ENCODE measurements at places on chromosomes 4 and X.

DNA sequence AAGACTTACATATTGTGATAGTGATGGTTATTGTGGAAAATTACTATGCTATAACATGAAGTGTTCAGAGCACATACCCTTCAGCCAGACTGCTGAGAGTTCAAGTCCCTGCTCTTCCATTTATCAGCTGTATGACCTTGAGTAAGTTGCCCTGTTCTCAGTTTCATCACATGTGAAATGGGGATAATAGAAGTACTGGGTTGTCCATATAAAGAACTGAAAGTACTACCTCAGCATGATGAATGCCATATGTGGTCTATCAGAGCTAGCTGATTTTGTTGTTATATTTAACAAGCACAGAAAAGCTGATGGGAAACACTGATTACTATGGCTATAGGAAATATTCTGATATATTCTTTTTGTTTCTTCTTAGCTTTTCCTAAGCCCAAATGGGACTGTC is 115.6 kb downstream of the REPS2 start:
- DNase-seq, result no peak

DNA sequence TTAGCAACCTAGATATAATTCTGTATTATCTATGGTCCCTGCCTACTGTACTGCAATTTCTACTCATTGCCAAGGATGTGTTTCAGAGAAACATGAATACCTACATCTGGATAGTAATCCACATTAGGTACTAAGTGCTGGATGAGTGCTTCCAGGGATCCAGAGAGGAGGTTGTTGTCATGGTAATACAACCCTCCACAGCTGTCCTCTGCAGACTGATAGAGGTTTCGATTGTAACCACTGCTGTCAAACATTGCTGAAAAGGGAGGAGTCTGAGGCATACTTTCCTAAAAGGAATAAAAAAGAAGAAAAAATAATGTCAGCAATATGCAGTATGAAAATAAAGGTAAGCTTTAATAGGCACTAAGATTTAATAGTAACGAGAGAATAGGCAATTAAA is 12.5 kb downstream of the RASGEF1B start:
- no peak for DNase-seq

DNA sequence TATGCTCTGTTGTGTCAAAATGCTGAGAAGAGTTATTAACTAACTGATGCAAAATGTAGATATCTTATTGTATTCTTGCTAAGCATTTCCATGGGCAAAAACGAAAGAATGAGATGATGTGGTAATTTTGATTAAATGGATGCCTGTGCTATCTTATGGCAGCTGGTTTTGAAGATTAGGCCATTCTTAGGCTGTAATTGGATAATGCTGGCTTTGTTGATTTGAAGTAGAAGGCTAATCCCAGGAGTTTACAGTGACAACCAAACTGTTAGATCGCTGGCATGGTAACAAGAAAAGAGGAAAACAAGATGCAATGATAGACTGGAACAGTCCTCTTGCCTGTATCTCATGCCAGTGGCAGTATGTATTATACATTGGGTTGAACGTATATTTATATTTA is 74.1 kb upstream of the WDR44 start:
- DNase-seq, result peak; percentile 63

DNA sequence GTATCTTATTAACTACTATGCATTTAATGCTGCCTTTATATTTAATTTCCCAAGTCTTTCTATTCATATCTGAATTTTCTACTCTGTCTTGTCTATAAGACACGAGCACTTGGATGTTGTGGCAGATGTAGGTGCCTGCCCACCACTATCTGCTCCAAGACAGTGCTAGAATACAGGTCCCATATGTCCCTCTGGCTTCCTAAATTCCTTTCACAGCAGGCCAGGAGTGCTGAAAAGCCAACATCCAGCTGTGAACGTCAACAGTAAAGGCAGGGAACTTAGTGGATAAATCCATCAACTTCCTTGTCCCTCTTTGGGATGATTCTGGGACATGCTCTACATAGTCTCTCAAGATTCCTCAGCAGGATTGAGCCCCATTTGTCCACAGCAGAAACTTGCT is 245.1 kb upstream of the ETNPPL start:
- no peak for DNase-seq

DNA sequence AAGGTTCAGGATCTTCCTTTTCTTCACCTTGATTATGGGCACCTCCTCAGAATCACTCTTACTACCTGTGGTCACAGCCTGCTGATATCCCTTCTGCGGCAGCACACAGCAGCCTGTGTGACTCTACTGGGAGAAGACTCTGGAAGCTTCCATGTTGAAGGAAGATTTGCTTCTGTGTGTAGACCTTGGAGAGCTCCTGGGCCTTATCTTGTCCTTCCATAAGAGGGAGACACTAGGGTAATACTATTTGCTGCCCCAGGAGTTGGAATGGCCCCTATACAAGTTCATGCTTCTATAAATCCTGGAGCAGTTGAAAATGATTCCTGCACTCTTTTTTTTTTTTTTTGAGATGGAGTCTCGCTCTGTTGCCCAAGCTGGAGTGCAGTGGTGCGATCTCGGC is 10.2 kb upstream of the SUPT20HL1 start:
- DNase-seq, result no peak

DNA sequence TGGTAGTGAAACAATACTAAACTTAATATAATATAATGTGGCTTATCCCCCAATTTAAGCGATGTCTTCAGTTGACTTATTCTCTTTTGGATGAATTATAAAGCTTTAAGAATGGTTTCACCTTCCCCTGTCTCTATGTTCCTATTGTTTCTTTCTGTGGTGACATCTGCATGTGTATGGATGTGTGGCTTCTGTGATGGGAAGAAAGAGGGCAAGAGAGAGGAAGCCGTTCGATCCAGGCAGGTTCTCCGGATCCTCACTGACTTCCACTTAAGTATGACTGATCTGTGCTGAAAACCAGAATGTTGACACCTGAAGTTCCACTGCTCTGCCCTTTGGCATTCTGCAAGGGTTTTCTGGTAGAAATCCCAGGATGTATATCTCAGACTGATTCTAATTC is 1150.8 kb downstream of the STPG2 start:
- DNase-seq, result no peak

DNA sequence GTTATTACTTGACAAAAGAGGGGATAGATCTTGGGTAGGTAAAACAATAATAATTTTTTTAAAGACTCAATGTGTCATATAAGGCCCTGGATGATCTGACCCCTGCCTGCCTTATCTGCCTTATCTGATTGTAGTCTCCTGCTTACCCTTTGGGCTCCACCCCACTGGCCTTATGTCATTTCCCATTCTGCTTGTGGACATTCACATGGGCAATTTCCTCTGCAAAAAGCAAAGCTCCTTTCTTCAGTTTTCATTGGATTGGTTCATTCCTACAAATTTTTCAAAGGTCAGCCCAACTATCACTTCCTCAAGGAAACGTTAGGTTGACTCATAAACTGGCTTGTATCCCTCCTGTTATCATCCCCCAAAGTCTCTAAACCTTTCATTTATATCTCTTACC is 15.7 kb upstream of the TET2 start:
- no peak for DNase-seq

DNA sequence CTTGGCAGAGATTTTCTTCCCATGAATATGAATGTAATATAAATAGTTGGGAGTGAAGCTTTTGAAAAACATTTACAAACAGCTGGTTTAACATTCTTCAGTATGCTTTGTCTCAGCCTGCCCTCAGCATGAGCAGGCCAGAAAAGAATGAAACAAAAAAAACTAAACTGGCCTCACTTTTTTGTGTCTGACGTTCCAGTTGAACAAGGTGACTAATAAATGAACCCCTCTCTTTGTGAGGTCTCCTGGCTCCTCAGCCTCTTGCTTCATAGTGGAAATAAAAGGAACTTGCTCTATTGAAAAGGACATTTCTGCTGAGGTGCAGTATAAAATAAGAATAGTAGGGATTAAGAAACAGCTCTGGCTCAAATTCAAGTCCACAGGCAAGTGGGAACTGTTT is 9.4 kb downstream of the CHST7 start:
- peak; percentile 91 for DNase-seq

- DNase-seq, result no peak
Measured at GRCh38 chr4:112888622-112889021, 160.8 kb upstream of the ANK2 start.

DNA sequence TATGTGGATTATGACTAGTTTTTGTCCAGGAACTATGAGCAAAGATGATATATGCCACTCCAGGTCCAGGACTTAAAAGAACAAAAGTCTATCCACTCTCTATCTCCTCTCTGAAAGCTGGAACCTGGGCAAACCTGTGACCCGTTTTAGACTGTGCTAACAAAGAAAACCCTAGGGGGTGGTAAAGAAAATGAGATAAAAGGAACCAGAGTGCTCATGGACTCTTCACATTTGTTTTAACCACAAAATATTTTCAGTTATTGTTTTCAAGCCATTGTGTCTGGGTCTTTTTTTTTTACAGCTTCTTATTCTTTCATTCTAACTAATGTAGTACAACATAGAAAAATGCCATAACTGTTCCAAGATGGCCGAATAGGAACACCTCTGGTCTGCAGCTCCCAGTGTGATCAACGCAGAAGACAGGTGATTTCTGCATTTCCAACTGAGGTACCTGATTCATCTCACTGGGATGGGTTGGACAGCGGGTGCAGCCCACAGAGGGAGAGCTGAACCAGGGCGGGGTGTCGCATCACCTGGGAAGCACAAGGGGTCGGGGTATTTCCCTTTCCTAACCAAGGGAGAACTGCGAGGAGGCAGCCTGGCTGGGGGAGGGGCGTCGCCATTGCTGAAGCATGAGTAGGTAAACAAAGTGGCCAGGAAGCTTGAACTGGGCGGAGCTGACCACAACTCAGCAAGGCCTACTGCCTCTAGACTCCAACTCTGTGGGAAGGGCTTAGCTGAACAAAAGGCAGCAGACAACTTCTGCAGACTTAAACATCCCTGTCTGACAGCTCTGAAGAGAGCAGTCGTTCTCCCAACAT is 45.1 kb downstream of the CHM start:
- peak; percentile 24 for DNase-seq

GRCh38 chrX:11757719-11758399 is at the start of gene MSL3:
TSS of gene MSL3 (plus strand) at chrX:11758237. CDS start at chrX:11758264, 27 bp downstream.
- peak; percentile 68 for DNase-seq

DNA sequence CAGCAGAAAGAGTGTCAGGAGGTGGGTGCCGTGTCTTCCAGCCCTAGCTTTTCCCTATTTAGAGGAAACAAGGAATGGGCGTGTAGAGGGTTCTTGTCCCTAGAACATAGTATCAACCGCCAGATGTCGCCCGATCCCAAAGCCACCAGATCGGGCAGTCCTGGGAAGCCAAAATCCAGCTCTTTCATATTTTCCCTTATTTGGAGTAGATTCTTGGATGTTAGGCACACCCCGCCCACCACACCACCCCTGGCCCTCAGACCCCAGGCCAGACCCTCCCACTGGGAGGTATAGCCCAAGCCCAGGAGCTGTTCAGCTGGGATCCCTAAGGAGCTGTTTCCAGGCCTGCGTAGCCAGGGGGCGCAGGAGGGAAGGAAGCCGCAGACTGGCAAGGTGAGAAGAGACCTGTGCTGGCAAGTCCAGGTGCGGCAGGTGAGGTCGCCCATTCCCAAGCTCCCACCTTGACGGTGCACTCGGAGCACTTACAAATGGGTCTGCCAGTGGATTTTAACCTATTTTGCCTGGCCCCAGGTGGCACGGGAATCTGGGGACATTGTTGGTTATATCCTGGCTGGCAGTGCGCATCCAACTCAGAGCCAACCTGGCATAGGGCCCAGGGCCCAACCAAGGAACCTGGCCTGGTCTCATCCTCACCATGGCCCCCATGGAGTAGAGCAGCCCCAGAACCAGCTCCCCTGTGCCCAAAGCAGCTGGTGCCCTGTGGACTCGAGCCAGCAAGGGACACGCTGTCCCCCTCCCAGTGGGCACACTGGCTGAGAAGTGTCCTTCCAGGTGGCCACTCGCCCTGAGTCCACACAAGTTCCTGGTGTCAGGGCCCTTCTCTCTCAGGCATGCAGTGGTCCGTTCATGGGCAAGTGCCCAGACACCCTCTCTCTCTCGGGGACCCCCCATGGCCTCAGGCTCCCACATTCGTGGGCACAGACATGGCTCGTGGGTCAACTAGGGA is 811 bp downstream of the FLNA start:
- peak; percentile 84 for DNase-seq

- no peak for DNase-seq
Measured at GRCh38 chrX:39000802-39001201, 199.5 kb downstream of the MID1IP1 start.

DNA sequence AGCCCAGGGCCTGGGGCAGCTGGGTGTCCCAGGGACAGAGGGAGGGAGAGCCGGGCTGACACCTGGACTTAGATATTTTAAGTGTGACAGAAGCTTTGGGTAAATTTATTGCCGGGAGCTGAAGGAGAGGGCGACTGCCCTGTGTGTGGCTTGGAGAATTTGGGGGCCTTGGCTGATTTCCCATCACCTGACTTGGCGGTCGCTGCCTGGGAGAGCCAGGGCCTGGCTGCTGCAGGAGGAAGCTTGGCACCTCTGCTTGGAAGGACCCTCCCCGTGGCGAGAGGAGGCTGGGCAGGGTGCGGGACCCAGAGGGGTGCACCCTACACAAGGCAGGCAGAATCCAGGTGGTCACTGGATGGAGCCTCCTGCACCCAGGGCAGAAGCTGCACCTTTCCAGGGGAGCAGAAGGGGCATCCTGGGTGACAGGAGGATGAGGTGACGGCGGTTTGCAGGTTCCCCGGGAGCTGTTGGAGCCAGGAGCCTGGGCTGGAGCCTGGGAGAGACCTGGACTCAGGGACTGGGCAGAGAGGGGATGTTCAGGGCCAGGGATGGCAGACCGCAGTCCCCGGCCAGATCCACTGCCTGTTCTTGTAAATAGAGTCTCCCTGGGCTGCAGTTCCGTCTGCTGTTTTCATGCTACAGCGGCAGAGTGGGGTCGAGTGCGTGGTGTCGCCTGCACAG is 72.0 kb downstream of the RGS12 start:
- DNase-seq, result no peak

- DNase-seq, result no peak
Measured at GRCh38 chr4:153706519-153706918, 22.4 kb downstream of the TLR2 start.

- DNase-seq, result no peak
Measured at GRCh38 chr4:78683352-78683751, 92.8 kb upstream of the BMP2K start.

DNA sequence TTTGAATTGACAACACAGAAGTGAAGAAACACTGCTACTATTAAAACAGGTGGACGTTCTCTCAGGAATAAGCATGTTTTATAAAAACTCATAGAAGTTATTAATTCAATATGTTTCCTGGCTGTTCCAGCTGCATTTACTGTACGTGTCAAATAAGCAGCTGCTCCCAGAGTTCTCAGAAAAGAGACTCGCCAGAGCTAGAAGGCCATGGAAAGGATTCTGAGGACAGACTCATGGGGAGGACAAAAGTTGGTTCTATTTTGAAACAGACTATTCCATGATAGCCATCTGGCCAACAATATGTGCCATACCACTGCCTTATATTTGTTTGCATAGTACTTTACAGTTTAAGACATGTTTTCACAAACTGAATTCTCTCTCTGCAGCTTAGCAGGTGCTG is 136.5 kb downstream of the NR3C2 start:
- no peak for DNase-seq

DNA sequence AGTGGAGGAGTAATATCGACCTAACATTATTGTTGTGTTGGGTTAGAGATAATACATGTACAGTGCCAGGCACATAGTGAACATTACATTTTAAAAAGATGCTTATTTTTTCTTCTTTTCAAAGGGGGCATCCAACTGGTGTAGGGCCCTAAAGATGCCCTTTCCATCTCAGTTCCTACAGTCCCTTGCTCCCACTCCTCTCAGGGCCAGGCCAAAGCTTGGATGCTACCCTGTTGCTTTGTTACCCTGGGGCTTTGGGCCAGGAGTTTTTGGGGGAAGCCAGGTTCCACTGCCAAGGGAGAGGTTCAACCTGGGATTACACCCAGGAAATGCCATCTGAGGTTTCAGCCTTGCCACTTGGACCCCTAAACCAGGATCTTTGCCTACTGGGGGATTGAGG is 918 bp downstream of the IGSF1 start:
- DNase-seq, result no peak

All from fibroblast of pulmonary artery (primary cell).